Fibroblast of pulmonary artery (primary cell): ENCODE measurements at places on chromosomes 16 and 17.

DNA sequence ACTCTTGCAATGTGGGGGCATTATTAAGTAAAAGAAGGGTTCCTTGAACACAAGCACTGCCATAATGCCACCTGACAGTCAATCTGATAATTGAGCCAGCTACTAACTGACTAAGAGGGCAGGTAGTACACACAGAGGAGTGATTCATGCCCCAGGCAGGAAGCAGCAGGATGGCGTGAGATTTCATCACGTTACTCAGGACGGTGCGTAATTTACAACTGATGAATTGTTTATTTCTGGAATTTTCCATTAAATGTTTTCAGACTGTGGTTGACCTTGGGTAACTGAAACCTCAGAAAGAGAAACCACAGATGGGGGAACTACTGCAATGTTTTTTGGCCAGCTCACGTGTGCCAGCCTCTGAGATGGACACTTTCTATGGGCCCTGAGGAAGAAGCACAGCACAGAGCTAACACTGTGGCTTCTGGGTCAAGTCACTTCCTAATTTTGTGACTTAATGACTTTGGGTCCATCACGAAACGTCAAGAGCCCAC is 46.7 kb downstream of the C17orf67 start:
- DNase-seq = peak; percentile 88

DNA sequence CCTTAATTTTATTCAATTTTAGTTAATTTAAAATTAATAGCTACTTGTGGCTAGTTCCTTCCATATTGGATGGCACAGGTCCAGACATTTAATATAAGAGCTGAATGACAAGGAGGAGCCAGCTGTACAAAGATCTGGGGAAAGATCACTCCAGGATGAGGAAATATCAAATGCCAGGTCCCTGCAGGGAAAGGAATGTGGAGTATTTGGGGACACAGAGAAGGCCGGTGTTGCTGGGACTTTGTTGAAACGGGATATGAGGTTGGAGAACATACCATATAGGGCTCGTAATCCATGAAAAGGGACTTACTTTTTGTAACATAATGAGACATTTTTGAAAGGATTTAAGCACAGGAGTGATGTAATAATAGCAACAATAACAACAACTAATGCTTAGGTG is 426.8 kb downstream of the HS3ST4 start:
- no peak for DNase-seq

DNA sequence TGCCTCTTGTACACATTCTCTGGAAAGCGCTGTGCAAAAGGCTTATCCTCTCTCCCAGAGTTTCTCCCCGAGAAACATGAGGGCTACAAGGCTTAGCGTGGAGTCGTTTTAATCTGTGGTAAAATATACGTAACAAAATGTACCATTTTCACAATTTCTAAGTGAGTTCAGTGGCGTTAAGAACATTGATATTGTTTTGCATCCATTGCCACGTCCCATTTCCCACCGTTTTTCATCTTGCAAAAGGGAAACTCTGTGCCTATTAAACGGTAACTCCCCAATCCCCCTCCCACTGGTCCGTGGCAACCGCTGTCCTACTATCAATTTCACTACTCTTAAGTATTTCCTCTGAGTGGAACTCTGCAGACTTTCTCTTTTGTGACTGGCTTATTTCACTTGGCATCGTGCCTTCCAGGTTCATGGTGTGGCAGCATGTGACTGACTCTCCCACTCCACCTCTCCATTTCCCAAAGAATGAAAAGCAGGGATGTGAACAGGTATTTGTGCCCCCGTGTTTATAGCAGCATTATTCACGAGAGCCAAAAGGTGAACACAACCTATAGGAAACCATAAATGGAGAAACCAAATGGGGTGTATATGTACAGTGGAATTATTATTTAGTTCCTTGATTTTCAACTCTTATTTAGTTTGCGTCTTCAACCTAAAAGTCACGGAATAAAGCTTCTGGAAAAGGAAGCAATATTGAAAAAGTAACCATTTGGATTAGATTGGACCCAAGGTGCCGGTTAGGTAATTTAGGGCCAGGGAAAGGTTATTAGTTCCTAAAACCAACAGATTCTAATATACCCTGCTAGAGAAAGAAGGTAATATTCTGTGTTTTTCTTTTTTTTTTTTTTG is 1.1 kb upstream of the USP32 start:
- peak; percentile 79 for DNase-seq

DNA sequence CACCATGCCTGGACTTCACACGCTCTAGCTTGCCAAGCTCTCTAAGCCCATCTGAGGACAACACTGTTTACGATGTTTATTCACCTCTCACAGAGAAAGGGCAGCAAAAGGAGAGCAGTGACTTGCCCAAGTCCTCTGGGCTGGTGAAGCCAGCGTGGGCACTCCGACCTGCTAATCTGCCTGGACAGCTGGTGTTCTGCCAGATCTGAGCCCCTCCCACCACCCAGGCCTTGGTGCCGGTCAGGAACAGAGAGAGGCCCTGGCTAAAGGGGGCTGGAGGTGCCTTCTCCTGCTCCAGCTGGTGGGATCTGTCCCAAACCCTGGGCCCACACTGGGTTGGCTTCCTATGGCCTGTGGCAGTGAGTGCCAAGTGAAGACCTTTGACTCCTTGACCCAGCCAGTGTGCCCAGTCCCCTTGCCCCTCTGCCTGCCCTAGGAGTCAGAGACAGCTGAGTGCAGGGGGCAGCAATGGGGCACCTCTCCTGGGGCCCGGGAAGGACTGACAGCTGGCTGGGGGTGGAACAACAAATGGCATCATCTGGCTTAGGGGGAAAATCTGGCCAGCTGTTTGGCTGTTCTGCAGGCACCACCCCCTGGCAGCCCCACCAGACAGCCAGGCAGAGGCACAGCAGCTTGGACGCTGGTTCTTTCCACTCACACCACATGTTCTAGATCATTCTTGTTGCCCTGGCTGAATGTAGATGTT is 1.8 kb upstream of the SLC4A1 start:
- DNase-seq = no peak

DNA sequence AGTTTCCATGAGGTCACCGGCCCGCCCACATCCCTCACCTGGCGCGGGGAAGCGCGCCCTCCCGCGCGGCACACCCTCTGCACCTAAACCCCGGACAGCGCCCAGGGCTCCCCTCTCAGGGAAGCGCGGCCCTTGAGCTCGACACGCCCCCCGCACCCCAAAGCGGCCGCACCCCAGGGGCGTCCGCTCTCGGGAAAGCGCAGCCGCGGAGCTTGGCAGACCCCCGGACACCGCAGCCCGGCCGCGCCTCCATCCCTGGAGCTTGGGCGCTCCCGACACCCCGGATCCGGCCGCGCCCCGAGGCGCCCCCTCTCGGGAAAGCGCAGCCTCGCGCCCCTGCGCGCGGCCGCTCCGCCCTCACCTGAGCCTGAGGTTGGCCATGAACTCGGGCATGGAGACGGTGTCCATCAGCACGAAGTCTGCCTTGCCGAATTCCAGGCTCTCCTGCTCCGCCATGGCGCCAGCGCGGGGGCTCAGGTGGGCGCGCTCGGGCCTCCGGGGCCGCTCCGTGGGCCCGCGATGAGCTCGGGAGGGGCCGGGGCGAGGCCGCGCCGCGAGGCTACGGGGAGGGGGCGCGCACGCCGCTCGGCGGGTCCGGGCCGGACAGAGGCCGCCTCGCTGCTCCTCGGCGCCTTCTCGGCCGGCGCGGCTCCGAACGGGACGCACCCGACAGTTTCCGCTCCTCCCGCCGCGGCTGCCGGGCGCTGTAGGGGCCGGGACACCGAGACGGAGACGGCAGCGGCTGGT is at the start of gene MYO1D:
Gene MYO1D (minus strand): TSS at position 708 of the 747 bp plus-strand sequence. CDS start 252 bp downstream, at position 456.
- no peak for DNase-seq

GRCh38 chr17:4980644-4981216 is 6.7 kb downstream of the CAMTA2 start:
- peak; percentile 71 for DNase-seq

DNA sequence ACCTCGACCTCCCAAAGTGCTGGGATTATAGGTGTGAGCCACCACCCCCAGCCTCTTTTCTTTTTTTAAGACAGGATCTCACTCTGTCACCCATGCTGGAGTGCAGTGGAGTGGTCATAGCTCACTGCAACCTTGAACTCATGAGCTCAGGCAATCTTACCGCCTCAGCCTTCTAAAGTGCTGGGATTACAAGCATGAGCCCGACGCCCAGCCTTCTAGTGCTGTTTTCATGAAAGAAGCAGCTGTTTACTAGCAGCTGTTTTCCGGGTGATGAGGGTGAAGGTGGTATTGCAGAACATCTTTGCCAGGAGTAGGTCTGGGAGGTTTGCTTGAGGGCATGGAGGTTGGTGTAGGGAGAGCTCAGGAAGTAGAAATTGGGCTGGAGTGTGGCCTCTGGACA is 2.0 kb downstream of the ADCY7 start:
- DNase-seq = no peak

DNA sequence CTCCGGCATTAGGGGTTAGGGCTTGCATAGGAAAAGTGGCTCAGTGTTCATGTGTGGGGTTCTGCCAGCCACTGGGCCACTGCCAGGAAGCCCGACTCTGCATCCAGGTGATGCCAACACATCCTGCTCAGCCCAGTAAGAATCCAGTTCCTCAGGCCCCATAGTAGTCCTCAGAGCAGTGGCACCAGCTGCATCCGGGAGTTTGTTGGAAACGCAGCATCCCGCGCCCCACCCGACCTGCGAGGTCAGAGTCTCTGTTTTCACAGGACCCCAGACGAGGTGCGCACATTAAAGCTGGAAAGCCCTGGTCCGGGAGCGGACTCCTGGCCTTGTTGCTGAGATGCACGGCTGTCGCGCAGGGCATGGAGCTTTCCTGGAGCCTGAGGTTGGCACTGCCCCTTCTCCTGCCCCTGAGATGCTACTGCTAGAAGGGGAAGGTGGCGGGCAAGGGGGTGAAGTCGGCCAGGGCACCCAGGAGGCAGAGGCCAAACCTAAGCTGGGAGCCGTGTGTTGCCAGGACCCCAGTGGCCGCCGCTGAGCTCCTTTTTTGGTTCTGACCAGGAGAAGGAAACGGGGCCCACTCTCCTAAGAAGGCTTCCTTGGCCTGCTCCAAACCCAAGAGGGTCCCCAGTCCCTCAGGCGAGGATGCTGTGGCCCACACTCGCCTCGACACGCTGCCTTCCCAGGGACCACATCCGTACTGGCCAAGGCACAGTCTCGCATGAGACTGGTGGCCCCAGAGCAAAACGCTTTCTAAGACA is 44.4 kb downstream of the NOS2 start:
- no peak for DNase-seq

DNA sequence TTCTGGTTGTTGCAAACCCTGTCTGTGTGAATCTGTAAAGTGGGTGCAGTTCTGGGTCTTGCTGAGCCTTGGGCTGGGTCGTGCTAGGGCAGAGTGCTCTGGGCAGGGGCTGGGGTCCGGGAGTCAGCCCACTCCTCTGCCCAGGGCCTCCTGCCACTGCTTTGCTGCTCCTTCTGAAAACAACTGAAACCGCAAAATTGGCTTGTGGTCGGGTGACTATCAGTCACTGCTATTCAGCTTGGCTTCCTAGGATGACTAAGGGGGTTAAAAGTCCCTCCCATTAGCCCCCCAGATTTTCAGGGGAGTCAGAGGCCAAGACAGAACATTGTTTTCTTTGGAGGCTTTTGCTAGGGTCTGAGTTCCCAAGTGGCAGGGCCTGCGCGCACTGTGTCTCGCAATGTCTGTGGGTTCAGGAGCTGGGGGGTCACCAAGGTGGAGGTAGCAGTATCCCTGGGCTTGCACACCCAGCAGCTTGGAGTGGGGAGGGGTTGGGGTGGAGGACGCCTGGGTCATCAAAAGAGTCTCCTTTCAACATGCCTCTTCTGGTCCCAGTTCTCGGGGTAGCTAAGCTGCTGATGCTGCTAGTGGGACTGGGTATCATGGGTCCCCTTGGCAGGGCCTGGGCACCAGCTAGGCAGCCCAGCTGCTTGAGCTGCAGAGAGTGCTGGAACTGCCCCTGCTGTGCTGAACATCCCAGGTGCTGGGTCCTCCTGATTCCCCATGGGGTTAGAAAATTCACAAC is 13.5 kb upstream of the TBX21 start:
- DNase-seq = no peak

DNA sequence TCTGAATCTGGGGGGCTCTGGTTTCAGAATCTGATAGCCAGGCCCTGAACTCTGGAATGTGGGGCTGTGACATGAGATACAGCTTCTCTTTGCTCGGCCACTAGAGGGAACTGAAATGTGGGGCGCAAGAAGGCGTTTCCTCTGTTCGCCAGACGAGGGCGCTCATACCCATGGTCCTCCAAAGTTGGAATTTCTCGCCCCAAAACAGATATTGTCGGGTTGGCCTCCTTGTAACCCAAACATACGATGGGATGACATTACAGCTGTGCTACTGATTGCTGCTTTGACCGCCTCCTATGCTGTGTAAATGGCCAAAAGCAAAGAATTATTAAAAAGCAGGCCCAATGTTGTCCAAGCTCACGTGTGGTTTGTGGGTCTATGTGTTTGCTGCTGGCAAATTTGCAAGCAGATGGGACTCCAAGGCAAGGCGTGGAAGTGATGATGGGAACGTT is 13.1 kb upstream of the MSI2 start:
- DNase-seq = peak; percentile 79

DNA sequence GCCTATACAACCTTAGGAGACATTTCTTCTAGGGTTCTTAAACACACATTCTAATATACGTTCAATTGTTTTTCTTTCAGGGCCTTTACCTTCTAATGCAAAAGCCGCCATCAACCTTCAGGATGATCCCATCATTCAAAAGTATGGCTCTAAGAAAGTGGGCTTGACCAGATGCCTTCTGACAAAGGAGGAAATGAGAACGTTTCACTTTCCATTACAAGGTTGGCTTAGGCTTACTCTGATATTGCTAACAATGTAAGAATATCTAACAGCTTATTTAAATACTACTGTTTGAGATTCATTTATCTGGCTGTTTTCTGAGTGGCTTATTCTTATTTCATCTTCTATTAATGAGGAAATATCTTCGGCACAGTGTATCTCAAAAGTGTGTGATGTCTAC is 15.4 kb downstream of the REXO5 start:
- no peak for DNase-seq

DNA sequence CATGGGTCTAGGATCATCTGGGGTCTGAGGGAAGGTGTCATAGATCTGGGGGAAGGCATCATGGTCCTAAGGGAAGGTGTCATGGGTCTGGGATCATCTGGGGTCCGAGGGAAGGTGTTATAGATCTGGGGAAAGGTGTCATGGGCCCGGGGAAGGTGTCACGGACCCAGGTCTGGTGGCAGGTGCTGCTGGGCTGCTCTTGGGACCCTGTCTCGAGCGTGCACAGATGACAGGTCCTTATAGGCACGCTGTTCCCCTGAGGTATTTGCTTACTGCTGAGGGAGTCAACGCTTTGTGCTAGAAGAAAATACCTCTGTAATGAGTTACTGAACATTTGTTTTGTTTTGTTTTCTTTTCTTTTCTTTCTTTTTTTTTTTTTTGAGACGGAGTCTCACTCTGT is 1.4 kb downstream of the RAB40C start:
- no peak for DNase-seq

- no peak for DNase-seq
Observed at GRCh38 chr17:17087424-17088015, 45.3 kb downstream of the MPRIP start.

GRCh38 chr16:63613701-63614100 is 1508.2 kb downstream of the CDH11 start:
- DNase-seq = peak; percentile 62

GRCh38 chr17:58005031-58005727 is 1.9 kb downstream of the SRSF1 start:
- no peak for DNase-seq

GRCh38 chr17:36703860-36704266 is 102.5 kb downstream of the MRM1 start:
- peak; percentile 38 for DNase-seq

GRCh38 chr17:20091174-20092029 is 82.2 kb downstream of the SPECC1 start:
- peak; percentile 88 for DNase-seq
